NCI-H1092 (cell line): ENCODE measurements at places on chromosomes 1 and 21.
A peak's percentile ranks its signal among the peaks of the same experiment; 100 is the strongest.

- peak; percentile 43 for DNase-seq
These were observed 44.9 kb upstream of the CYP2J2 start for GRCh38 chr1:59971464-59971911.

DNA sequence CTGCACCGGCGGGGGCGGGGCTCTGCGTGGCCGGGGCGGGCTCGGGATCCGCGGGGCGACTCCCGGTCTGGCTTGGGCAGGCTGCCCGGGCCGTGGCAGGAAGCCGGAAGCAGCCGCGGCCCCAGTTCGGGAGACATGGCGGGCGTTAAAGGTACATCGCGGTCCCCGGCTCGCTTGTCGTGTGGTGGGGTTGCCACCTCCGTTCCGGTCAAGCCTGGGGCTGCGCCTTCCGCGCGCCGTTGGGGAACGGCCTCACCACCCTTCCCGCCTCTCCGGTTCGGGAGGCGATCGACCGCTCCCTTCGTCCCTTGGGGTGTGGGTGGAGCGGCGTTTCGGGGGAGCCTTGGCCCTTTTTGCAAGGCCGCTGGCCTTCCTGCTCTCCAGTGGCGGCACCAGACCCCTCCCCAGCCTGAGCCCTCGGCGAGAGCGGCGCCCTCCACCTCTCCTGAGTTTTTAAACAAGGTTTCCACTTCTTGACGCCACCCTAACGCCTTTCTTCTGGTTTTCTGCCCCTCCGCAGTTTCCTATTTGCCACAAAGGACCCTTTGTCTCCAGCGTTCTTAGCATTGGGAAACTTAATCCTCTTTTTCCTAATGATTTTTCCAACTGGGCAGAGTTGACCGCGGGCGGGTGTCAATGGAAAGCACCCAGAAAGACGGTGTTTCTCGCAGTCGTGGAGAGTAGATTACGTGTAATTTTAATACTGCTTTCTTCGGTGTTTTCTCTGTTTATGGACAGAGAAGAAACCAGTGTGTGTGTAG lies at the start of the genes LEPR and LEPROT:
TSS of gene LEPR (plus strand) at position 79 of the 761 bp plus-strand sequence. CDS start 144,898 bp downstream, outside the sequence.
TSS of gene LEPROT (plus strand) at position 79 of the 761 bp plus-strand sequence. CDS start at position 136, 57 bp downstream.
- peak; percentile 91 for DNase-seq

DNA sequence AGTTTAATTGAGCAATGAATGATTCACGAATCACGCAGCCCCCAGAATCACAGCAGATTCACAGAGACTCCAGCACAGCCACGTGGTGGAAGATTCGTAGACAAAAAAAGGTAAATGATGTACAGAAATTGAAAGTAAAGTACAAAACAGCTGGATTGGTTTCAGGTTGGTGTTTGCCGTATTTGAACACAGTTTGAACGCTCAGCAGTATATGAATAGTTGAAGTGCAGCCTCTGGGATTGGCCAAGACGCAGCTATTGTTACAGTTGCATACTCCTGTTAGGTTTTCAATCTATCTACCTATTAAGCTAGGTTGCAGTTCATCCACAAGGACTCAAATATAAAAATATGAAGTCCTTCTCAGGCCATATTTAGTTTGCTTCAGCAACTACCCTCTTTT lies 3.1 kb upstream of the MRPL55 start:
- no peak for DNase-seq

DNA sequence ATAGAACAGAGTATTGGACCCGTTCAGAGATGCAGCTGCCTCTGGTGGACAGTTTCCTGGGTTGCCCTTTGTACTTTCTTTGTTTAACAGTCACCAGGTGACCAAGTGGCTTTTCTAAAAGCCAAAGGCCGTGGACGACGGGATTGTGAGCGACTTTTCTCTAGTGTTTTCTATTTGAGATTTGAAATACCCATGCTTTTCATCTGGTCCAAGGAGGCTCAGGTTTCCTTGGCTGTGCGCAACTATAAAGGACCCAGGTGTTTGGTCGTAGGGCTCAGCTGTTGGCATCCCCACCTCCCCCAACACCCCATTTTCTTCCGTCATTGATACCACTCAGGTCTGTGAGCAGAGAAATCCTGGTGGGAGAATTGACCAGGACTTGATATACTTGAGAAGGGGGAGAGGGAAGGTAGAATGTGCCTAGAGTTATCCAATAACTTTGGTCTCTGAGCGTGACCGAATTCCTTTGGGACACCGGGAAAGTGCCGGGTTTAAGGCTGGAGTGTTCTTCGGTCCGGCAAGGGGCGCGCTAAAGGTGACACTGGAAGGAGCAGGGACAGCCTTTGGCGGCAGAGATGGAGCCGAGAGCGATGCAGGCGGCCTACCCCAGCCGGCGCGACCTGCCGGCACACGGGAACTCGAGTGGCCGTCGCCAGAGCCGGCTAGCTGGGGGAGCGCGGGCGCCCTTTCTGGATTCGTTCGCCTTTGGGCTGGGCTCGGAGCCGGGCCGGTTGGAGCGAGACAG lies 83.4 kb upstream of the BMP8A start:
- DNase-seq = no peak

- no peak for DNase-seq
These were observed 687 bp upstream of the RASSF5 start for GRCh38 chr1:206506405-206507283.

GRCh38 chr1:101451888-101452287 lies 215.1 kb downstream of the S1PR1 start:
- DNase-seq = no peak

GRCh38 chr1:197737916-197738315 lies 37.4 kb downstream of the DENND1B start:
- no peak for DNase-seq

DNA sequence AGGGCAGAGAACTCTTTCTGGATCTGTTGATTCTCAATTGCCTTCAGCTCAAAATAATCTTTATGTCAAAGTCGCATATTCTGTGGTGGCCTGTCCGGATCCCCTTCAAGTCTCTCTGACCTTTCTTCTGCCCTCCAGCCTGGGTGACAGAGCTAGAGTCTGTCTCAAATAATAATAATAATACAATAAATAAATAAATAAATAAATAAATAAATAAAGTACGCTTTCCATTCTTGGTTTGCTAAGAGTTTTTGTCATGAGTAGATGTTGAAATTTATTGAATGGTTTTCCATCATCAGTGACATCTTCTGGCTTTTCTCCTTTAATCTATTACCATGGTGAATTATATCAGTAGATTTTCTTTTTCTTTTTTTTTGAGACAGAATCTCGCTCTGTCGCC lies 30.7 kb downstream of the ERRFI1 start:
- DNase-seq = no peak

DNA sequence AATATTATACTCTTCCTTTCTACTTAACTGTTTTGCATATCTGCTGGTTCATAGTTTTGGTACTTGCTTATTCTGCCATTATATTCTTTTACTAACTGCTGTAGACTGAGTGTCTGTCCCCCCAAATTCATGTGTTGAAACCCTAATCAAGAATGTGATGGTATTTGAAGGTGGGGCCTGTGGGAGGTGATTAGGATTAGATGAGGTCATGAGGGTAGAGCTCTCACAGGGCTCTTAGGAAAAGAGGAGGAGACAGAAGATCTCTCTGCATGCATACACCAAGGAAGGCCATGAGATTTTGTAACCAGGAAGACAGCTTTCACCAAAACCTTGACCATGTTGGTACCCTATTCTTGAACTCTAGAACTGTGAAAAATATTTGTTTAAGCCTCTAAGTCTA lies 354.1 kb upstream of the B3GALT2 start:
- no peak for DNase-seq

GRCh38 chr1:207081806-207082205 lies 6.9 kb upstream of the C4BPB start:
- DNase-seq = no peak

- no peak for DNase-seq
These were observed 47.0 kb downstream of the TSNAX start for GRCh38 chr1:231575472-231575871.

DNA sequence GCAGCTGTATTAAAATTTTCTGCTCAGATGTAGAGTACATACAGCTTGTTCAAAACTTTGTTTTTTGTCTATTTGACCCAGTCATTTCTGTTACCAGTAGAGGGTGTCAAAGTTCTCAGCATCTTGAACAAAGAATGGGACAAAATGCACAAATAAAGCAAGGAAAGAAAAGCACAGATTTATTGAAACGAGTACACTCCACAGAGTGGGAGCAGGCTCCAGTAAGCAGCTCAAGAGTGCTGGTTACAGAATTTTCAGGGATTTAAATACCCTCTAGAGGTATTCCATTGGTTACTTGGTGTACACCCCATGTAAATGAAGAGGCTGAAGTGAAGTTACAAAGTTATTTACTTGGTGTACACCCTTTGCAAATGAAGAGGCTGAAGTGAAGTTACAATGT lies 8.9 kb upstream of the PRMT6 start:
- no peak for DNase-seq

GRCh38 chr1:100683448-100684349 lies 35.8 kb upstream of the VCAM1 start:
- DNase-seq = no peak

- DNase-seq = no peak
These were observed 670 bp downstream of the COX20 start for GRCh38 chr1:244836135-244836521.

DNA sequence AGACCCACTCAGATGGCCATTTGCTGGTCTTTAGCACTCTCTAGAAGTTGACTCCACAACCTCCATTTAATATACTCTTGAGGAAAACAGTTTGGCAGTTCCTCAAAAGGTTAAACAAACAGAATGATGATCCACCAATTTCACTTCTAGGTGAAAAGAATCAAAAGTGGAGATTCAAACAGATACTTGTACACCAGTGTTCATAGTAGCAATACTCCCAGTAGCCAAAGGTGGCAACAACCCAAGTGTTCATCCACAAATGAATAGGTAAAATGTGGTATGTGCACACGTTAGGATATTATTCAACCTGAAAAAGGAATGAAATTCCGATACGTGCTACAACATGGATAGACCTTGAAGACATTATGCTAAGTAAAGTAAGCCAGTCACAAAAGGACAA lies 6.3 kb downstream of the PRCC start:
- DNase-seq = no peak

DNA sequence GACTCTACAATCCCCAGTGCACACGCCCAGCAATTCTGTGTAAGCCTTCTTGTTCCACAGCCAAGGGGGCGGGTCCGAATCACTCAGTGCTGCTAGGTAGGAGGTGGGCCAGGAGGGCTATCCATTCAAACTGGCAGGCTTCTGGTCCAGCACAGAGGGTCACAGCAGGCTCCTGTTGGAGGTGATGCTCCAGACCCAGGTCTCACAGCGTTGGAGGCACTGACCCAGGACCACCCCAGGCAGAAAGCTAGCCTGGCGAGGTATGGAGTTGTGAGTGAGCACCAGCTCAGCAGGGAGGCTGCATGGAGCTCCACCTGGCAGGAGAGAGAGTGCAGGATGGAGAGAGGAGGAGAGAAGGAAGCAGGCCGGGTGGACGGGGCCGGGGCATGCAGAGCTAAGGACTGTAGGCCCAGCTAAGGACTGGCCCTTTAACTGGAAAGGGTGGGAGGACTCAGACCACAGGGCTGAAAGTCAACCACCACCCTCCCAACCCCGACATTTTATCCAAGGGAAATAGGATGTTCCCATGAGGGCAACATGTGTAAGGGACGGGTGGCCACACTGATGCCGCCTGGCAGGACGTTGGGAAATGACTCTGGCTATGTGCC lies 38.7 kb downstream of the GPR161 start:
- no peak for DNase-seq

DNA sequence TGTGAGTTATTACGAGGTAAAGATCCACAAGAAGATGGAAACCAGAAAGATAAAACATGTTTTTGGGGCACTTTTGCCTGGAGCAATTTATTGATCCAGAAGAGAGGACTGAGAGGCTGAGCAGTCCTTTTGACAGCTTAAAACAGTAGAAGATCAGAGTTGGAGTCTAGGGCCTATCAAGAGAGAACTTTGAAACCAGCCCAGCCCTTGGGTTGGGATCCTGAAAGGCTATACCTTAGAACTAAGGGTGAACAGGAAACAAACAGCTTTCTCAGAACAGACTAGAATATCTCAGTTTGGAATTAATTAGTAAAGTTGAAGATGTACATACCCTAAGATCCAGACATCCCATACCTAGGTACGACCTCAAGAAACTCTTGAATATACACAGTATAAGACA lies 89.6 kb downstream of the ZZZ3 start:
- no peak for DNase-seq

DNA sequence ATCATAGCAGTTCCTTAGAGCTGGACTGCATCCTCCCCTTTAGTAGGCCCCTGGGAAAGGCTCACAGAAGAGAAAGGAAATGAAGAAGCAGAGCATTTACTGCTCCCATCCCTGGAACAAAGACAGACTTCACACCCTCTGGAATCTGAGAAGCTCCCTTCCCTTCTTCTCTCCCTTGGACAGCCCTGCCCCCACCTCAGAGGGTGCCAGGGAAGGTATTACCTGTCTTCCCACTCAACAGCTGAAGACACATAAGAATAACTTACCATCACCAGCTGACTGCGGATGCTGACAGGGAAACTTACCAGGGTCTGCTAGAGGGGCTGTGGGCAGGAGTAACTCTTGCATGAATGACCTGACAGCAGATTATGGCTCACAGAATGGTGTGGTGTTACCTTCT lies 14.1 kb upstream of the FAAH start:
- no peak for DNase-seq

- DNase-seq = no peak
These were observed 85.4 kb upstream of the LPGAT1 start for GRCh38 chr1:211915924-211916323.
